ENCODE measurements at places on chromosomes 7 and 10. TPM values are rescaled to one million over a fixed set of nuclear protein-coding genes. Genes with fewer than 3 reads are reported as not detected.

Gene KCND2
- total RNA-seq: 0.55 TPM

Gene HEPACAM2
- total RNA-seq: 5.4 TPM

Gene AKR1D1
- not detected for total RNA-seq

Gene NPTX2
- total RNA-seq: 29.9 TPM

Gene UPK3BL2
- 7.8 TPM for total RNA-seq

Gene COL13A1
- total RNA-seq: 0.79 TPM

Gene HTR5A
- not detected for total RNA-seq

Gene SCART1
- total RNA-seq: 2.7 TPM

Gene CELF2
- total RNA-seq: 1.9 TPM

Gene EIF4H
- 130 TPM for total RNA-seq

Gene SNX8
- total RNA-seq: 15.8 TPM

Gene BNIP3
- 317 TPM for total RNA-seq

Gene NEUROG3
- not detected for total RNA-seq

Gene SPDYE18
- 0.35 TPM for total RNA-seq

Gene TNRC18
- total RNA-seq: 32.3 TPM

Gene PON1
- total RNA-seq: 0.64 TPM

Gene POLR1F
- 6.1 TPM for total RNA-seq

Gene SAP25
- total RNA-seq: 0.67 TPM

Gene STARD3NL
- 9.1 TPM for total RNA-seq

Gene VPS37D
- 3.6 TPM for total RNA-seq

Gene OR2A42
- total RNA-seq: not detected

Gene PDE6C
- not detected for total RNA-seq

Gene SLC18A3
- total RNA-seq: not detected

Gene EBLN1
- not detected for total RNA-seq

Gene PON3
- 3.1 TPM for total RNA-seq

Gene LEP
- 1.1 TPM for total RNA-seq

Gene GNG11
- 4.6 TPM for total RNA-seq

Gene SLC26A4
- total RNA-seq: 1.0 TPM

Gene EN2
- not detected for total RNA-seq

Gene PTN
- total RNA-seq: 0.47 TPM

Gene PLA2G12B
- not detected for total RNA-seq

Gene MMRN2
- 4.3 TPM for total RNA-seq

Gene GPRIN2
- total RNA-seq: 10.0 TPM

Gene PRF1
- total RNA-seq: 1.0 TPM

Gene LBX1
- total RNA-seq: not detected

Gene RBP4
- 28.6 TPM for total RNA-seq

Gene ODAD2
- 0.15 TPM for total RNA-seq

Gene CALML3
- total RNA-seq: not detected

Gene AGR2
- 13.7 TPM for total RNA-seq

Gene DNAJC9
- 4.6 TPM for total RNA-seq

Gene TMEM184A
- 16.9 TPM for total RNA-seq

Gene CARD11
- 0.31 TPM for total RNA-seq

Gene NPY
- not detected for total RNA-seq

Gene PHYH
- total RNA-seq: 18.7 TPM

Gene KCNMA1
- 3.5 TPM for total RNA-seq

Gene HOXA5
- total RNA-seq: 0.24 TPM

Measured in pancreas (tissue), 10 donors.